ENCODE measurements at places on chromosomes 7 and 10.

DNA sequence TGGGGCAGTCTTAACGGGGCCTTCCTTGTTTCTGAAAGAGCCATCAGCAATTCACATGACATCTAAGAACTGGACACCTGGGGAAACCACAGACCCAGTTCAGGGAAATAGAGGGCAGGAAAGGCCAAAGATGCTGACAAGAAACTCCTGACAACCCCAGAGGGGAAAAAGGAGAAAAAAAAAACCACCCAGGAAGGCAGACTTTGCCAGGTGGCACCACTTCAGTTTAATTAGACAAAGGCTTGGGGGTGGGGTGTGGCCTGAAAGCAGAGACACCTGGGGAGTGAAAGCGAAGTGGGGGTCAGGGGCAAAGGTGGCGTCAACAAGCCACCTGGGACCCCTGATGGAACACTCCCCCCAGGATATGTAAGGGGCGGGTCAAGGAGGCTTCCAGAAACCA lies 53.6 kb downstream of the RAB11FIP2 start:
- no peak for DNase-seq

- no peak for DNase-seq
These were observed 206.1 kb downstream of the RAMP3 start for GRCh38 chr7:45363669-45364068.

DNA sequence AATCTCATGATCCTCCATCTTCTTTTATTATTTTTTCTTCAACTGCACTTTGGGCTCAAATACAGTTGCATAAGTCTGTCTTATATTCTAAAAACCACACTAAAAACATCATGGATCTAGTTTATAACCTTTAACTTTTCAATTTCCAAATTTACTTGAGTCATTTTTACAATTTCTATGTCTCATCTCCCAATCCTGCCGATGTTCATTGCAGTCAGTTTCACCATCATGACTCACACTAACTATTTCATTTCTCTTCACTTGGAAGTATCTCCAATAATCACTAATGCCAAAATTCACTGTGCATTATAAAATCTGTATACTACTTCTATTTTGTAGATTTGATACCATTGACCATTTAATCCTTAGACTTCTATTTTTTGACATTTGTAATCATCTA lies 806.9 kb upstream of the SORCS1 start:
- DNase-seq = peak; percentile 16

DNA sequence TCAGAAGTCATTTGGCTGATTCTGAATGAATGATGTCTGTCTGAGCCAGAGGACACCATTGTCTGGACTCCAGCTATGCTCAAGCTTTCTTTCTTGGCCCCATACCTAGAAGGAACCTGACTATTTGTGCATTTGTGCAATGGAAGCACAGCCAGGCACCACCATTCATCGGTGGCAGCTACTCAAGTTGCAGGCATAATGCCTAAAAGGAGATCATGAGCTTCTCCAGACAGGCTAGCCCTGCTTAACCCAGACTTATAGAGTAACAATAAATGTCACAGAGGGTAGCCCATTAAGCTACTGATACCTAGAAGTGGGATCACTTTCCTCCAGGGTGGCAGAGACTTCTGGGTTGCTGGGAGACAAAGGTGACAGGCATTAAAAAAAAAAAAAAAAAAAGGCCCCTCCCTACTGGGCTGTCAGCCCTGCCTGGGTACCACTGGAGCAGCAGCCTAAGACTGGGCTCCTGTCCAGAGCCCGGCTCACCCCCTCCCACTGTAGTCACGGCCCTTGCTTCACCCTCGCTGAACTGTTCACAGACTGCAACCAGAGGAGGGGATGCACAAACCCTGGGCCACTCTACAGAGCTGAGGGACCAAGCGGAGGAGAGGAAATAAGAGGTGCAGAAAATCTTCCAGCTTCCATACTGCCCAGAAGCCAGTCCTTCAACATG lies 75.4 kb upstream of the ATP6V0A4 start:
- no peak for DNase-seq

DNA sequence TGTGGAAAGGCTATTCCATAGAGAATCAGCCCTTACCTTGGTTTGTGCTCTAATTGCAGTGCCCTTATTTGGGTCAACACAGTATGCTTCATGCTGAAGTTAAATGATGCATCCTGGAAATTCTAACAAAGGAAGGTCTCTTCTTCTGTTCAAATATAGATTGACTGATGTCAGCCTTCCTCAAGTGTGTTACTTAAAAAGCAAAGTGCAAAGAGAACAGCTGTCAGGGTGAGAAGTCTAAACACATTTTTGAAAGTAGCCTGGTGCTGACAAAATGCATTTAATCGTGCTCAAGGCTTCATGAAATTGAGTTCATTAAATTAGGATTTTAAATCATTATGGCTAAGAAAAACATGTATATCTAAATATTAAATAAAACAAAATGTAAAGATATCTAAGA lies 19.5 kb downstream of the AGR2 start:
- DNase-seq = no peak

DNA sequence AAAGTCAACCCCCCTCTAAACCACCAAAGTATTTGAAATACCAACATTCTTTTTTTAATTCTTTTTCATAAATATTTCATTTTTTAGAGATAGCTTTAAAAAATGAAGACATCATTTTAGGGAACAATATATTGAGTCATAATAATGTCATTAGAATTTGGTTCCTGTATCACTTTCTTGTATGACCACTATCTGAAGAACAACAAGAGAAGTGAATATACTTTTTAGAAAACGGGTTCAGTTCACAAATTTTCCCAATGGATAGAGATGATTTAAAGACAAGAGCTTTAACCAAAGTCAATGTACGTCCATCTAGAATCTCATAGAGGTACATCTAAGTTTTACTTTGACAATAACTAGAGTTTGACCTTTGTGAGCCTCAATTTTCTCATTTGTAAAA lies 48.2 kb downstream of the CUBN start:
- DNase-seq = no peak

DNA sequence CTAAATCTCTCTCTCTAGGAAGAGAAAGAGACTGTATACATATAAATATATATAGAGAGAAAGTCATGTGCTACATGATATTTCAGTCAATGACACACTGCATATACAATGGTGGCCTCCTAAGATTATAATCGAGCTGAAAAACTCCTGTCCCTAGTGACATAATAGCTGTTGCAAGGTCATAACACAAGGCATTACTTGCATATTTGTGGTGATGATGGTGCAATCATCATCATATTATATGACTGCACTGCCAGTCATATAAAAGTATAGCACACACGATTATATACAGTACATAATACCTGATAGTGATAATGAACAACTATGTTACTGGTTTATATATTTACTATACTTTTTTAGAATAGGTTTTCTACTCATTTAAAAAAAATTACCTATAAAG lies 316.7 kb downstream of the FGFR2 start:
- no peak for DNase-seq

DNA sequence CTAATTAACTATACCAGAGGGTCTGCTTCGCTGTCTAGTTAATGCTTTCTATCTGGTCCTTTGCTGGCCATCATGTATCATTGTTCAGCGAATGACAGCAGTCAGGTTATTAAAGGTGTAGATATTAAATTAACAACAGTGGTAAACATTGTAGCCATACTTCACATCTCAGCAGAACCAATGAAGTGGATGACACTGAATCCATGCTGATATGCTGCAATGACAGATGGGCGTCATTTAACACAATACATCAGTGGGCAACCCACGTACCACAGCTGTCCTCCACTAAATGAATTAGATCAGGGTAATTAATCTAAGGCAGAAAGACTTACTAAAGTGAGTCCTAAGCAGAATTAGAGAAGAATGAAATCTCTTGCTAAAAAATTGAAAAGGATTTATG lies 767.2 kb downstream of the NXPH1 start:
- DNase-seq = no peak

GRCh38 chr7:43915907-43916306 lies 9.5 kb upstream of the URGCP start:
- no peak for DNase-seq

- no peak for DNase-seq
These were observed 30.4 kb upstream of the UCN3 start for GRCh38 chr10:5334196-5334880.

DNA sequence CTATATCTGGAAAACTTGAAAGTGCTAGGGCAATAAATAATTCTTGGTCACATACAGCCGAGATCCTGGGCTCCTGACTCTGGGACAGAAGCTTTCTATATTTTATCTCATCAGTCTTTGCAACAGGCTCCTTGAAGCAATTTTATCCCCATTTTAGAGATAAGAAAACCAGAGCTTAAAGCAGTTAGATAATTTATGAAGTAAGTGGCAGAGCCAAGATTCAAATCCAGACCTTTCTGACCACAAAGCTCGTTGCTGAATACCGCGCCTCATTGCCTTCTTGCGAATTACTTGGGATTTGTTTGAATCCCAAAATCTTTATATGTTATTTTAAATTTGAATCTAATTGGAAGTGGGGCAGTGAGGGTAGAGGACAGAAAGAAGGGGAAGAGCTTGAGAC lies 106.0 kb downstream of the TCF7L2 start:
- no peak for DNase-seq

GRCh38 chr10:132559538-132559937 lies 22.0 kb downstream of the INPP5A start:
- no peak for DNase-seq

DNA sequence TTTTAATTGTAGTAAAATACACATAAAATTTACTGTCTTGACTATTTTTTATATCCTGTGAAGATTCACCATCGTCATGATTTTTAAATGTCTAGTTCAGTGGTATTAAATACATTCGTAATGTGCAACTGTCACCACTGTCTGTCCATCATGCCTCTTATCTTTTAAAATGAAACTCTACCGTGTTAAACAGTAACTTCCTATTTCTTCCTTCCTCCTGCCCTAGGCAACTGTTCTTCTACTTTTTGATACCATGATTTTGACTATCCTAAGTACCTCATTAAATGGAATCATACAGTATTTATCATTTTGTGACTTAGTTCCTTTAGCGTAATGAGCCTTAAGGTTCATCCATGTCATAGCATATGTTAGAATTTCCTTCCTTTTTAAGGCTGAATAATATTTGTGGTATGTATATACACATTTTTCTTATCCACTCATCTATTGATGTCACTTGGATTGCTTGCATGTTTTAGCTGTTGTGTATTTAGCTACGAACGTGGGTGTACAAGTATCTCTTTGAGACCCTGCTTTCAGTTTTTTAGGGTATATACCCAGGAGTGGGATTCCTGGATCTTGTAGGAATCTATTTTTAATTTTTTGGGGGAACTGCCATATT lies 13.5 kb downstream of the SLK start:
- no peak for DNase-seq

GRCh38 chr7:107179326-107180164 lies 10.7 kb downstream of the HBP1 start:
- peak; percentile 48 for DNase-seq

DNA sequence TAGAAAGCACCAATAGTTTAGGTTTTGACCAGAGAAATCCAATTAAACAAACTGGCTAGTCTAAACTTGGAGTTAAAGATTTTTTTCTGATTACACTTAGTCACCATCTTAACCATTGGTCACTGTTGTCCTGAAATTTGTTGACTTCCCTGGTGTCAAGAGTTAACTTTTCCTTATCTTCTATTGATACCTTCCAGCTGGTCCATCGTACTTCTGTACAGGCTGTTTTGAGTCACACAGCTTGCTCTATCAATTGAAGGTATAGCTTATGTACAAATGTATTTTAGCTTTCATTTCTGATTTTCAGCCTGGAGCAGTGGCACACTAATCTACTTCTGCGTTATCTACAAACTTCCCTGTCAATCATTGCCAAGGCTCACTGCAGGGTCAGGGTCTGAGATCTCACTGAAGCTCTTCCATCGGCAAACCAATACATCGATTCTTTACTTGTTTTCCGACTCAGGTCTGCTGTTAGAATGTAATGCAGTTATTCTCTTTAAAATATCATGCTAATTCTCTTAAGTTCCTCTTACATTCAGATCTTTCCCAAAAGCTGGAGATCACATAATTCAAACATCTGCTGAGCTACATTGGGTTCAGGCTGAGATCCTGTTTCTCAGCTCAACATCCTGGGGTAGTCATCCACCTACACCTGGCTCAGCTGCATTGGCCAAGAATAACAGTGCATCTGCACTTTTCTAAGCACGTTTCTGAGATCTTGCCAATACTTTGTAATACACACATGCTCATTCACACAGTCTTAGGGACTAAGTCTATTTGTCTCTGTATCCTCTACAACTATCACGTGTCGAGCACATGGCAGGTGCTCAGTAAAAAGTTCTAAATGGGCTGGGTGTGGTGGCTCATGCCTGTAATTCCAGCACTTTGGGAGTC lies 11.3 kb downstream of the MRPS33 start:
- no peak for DNase-seq

- no peak for DNase-seq
These were observed 42.4 kb upstream of the GDF10 start for GRCh38 chr10:47257396-47258120.

GRCh38 chr10:3118641-3119091 lies 51.3 kb downstream of the PFKP start:
- DNase-seq = no peak

- DNase-seq = no peak
These were observed at the start of gene ZNF853 for GRCh38 chr7:6614953-6615722. TSS of gene ZNF853 (plus strand) at chr7:6615610. CDS start at chr7:6616175, 565 bp downstream.

DNA sequence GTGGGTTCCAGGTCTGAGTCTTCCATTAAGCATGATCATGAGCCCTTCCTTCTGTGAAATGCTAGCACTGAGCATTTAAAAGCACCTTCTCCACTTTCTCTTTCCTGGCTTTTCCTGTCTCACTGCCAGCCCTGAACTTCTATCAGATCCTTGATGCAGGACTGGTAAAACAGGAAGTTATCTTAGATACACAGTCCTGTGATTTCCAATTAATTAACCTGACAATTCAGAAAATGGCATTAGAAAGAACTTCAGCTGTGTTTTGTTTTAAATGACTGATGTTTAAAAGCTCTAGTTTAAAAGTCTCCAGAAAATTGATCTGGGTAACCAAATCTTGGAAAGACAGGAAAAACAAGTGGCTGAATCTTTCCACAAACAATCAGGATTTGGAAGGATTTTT lies 79.0 kb upstream of the MACROH2A2 start:
- DNase-seq = no peak

- no peak for DNase-seq
These were observed 12.9 kb upstream of the SNX10 start for GRCh38 chr7:26278770-26279169.

- no peak for DNase-seq
These were observed 66.5 kb downstream of the ADD3 start for GRCh38 chr10:110074298-110074697.

DNA sequence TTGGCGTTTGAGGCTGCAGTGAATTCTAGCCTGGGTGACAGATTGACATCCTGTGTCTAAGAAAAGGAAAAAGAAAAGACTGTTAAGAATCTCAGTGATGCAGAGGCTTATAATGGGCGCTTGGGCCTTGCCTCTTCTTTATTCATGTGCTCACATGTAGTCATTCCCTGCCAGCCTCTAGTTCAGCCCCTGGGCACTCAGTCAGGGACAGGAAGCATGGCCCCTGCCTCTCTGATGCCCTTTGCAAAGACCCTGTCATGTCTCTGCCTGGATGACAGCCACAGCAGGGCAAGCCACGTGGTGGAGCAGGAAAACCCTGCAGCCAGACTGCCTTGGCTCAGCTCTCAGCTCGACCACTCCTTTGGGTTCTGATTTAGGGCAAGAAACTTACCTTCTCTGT lies 368.9 kb downstream of the RPS24 start:
- no peak for DNase-seq

- DNase-seq = no peak
These were observed 17.4 kb upstream of the ASZ1 start for GRCh38 chr7:117444646-117445045.

All from epithelial cell of prostate (primary cell).